ENCODE measurements at places on chromosomes 13 and 19.

DNA sequence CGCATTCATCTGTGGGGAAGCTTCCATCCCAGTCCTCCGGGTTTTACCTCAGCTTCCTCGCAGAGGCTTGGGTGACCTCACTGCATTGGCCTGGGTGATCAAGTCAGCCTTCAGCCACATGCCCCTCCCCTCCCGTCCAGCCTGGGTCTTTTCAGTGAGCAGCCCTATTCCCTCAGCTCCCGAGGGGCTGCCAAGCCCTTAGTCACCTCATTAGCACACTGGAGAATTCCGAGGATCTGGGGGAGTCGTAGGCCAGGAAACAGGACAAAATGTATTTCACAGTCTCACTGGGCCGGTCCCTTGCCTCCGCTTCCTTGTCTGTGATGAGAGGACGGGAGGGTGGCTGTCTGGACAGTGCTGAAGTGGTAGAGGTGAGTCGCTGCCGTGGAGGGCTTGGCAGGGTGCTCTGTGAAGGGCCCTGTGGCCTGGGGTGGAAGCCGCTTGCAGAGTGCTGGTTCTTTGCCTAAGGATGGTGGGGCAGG, 19.9 kb downstream of the KDM4B start:
- no peak for DNase-seq

- no peak for DNase-seq
These were observed 2.4 kb downstream of the DHX34 start for GRCh38 chr19:47351548-47351947.

DNA sequence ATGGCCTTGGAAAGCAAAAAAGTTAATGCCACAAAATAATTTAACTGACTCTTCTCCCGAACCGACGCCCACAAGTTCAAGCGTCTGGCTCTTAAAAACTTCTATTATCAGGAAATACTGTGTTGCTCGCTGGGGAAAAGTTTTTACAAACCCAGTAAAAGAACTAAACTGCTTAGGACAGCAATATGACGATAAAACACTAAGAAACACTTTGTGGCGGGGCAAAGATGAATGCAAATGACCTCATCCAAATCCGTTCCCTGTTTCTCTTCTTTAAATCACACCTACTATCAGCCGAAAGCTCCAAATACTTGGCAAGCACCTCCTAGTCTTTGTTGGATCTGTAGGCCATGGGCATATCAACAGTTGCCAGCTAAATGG, 4.9 kb downstream of the SIGLEC11 start:
- no peak for DNase-seq

DNA sequence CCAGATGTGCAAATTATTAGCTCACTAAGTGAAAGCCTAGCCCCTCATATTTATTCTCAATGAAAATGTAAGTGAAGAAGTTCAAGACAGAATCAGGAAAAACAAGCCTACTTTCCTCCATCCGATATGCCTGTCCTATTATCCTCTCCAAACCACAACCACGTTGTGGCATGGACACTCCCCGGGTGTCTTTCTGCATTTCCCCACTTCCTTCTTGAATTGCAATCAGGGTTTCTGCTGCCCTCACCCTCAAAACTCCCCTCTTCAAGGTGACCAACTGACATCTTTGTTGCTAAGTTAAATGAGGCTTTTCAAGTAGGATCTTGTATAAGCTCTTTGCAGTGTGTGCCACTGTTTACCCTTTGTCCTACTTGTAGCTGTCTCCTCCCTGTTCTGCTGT, 11.8 kb downstream of the SLC25A30 start:
- no peak for DNase-seq

- DNase-seq = no peak
These were observed 196.9 kb downstream of the KATNAL1 start for GRCh38 chr13:30110301-30111070.

DNA sequence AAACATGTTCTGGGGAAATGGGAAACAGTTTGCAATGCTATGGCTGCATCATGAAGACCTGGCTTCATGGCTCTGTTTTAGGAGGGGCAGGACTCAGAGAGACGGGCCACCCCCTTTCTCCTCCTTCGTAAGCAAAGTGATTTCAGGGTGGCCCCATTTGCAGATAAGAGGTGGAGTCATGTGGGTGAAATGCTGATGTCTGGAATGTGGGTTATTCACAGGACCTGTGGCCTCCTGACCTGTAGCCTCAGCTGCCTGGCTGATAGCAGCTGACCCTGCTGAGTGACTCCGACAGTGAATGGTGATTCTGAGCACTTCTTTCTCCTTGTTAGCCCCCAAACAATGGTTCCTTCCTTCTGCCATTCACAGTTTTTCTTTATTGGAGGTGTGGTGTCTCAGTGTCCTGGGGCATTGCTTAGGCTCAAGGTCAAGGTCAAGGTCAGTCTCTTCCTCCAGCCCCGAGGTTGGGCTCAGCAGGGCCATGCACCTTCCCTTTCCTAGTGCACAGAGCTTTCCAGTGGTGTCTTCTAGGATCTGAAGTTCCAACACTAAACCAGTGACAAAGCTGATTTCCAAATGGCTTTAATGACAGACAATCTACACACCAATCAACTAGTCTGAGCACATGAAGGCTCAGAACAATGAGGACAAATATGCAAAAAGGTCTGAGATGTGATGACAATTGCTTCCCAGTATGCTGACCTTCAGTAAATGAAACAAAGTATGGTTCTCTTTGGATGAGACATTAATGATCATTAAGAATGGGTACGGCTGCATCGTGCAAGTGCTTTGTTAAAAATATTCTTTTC, 49.6 kb upstream of the ANKRD10 start:
- no peak for DNase-seq

DNA sequence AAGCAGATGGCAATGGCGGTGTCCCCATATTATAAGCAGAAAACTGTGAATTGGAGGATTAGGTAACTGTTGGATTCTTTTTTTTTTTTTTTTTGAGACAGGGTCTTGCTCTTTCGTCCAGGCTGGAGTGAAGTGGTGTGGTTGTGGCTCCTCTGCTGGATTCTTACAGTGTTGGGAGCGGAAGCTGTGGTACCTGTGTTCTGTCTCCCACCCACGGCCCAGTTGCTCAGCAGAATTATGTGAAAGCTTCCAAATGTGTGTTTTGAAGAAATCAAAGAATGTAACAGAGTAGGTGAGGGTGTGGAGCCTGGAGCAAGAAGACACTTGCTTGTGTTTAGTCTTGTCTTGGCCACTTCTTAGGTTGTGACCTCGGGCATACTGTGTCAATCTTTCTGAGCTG, 295.6 kb downstream of the SHISA2 start:
- no peak for DNase-seq

GRCh38 chr13:70604448-70604847, 496.2 kb upstream of the KLHL1 start:
- no peak for DNase-seq

GRCh38 chr13:98690348-98691022, 62.0 kb downstream of the SLC15A1 start:
- no peak for DNase-seq

DNA sequence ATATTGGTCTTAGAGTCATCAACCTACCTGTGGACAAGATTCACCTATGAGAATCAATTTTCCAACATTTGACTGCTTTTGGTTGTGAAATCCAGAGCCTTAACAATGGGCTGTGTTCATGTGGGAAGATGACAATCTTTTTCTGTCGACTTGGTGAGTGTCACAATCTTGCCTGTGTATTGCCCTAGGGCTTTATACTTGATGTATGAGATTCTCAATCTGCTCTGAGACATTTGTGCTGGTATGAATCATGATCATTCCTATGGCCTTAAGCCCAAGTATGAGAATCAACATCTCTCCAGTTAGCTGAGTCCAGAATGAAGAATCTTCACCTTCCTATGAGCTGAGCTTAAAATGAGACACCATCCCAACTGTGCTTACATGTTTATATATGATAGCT, 68.7 kb downstream of the ZNF726 start:
- DNase-seq = no peak

DNA sequence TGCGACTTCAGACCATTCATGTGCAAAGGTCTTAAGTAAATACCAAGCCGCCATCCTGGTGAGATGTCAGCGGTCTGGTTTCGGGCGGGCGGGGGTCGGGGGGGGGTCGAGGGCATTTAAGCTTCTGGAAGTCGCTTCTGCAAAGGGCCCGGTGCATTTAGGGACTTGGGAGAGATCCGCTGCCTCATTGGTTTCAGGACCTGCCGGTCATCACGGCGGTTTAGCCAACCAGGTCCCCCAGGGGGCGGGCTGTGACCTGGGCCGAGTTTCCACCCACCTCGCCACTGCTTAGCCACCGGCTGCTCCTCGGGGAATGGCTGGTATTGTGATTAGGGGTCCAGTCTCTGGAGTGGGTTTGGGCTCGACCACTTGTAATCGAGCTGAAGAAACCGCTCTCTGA, 7.8 kb downstream of the ANKLE1 start:
- DNase-seq = no peak

GRCh38 chr13:63110466-63110865, 1694.8 kb upstream of the PCDH20 start:
- no peak for DNase-seq

GRCh38 chr13:94495806-94496205, 16.3 kb upstream of the DCT start:
- no peak for DNase-seq

- DNase-seq = no peak
These were observed 4.3 kb downstream of the HPN start for GRCh38 chr19:35045667-35046300.

DNA sequence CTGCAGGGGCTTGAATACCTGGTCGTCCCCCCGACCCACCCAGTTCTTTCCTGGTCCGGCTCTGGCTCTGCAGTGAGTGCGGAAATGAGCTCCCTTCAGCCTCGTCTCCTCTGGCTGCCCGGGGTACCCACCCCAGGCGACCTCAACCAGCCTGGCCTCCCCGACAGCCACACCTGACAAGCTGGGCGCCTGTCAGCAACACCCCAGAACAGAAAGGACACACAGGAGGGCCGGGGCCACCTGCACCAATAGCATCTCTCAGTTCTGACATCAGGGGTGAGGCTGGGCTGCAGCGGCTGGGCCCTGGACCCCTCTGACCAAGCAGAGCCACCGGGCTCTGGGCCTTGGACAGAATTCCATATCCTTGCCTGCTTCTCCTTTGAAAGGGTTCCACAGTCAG, 19.7 kb downstream of the SUGP1 start:
- DNase-seq = no peak

DNA sequence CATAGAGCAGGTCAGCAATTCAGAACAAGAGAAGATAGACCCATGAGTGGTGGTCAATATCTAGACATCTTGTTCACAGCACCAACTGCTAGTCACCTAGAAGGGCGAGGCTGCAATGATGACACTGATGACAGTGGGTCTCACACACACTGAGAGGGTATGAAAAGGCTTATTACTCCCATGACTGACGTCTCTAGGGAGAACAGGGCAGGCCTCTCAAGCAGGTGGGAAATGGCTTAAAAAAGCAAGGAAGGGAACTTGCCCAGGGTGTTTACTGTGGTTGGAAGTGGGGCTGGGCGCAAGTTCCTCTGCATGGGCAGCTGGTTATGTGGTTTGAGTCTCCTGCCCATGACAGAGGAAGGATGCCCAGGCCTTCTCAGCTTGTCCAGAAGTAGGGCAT, 33.8 kb downstream of the ZNF44 start:
- DNase-seq = no peak

DNA sequence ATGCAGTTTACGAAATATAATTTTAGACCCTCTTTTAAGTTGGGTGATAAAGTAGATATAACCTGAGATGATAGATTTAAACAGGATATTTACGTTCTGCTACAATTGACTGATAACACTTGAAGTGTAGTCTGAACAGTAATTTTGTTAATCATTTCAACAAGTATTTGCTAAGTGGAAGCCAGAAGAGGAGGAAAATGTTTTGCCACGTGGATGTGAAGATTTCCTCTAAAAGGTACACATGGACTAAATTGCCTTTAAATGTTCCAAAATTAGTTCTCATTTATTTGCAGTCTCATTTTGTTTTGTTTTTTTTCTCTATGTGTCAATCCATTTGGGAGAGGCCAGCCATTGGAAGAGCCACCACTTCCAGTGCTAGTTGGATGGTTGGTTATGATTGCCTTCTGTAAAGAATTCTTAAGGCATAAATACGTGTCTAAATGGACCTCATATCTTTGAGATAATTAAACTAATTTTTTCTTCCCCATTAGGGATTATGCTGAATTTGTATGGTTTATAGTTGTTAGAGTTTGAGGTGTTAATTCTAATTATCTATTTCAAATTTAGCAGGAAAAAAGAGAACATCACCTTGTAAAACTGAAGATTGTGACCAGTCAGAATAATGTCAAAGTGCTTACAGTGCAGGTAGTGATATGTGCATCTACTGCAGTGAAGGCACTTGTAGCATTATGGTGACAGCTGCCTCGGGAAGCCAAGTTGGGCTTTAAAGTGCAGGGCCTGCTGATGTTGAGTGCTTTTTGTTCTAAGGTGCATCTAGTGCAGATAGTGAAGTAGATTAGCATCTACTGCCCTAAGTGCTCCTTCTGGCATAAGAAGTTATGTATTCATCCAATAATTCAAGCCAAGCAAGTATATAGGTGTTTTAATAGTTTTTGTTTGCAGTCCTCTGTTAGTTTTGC, 2.8 kb downstream of the MIR17HG start:
- no peak for DNase-seq

DNA sequence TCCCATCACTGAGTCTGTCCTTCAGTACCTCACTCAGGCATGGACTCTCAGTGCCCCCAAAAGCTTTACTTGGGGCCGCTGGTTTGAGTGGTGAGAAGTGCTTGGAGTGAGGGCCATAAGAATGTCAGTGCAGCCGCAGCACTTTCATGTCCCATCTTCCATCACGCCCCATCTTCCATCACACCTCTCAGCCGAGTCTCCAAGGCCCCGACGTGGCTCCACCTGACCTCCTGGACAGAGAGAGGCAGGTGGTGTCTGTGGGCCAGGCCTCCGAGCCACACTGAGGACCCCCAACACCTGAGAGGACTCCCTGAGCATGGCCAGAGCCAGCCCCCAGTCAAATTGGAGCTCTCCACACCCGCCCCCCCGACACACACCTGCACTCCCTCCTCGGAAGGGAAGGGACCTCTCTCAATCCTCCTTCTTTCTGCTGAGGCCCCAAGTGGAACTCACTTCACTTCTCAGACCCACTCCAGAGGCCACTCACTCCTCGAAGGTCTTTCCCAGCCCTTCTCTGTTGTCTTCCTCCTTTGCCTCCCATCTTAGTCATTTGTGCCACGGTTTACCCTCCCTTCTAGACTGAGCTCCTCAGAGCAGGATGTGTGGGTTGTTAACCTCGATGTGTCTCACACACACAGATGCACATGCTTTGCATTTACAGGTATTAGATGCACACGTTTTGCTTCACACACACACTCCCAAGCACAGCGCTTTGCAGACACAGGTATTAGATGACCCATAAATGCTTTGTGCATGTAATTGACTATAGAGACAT, 65.7 kb upstream of the ATP12A start:
- no peak for DNase-seq

DNA sequence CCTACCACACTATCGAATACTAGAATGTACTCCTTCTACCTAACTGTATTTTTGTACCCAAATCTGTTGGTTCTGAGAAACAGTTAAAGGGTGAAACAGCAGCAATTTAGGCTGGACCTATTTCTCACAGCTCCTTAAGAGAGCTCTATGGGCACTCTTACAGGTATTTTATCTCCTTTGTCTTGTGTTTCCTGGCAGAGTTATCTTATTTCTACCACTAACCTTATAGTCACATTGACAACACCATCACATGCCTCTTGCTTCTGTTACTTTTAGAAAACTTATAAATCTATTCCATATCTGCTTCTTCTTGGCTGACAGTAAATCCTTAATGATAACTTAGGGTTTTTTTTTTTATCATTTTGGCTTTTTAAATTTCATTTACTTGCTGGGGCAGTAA, 130.7 kb downstream of the MYO16 start:
- no peak for DNase-seq

Data from cerebellar nuclear complex (tissue), 1 donor.